ENCODE measurements at places on chromosomes 5 and 9.

- DNase-seq: no peak
Observed at GRCh38 chr5:132734687-132735086, 2.7 kb downstream of the KIF3A start.

- no peak for DNase-seq
Observed at GRCh38 chr5:59238126-59238902, 655.2 kb downstream of the PDE4D start.

DNA sequence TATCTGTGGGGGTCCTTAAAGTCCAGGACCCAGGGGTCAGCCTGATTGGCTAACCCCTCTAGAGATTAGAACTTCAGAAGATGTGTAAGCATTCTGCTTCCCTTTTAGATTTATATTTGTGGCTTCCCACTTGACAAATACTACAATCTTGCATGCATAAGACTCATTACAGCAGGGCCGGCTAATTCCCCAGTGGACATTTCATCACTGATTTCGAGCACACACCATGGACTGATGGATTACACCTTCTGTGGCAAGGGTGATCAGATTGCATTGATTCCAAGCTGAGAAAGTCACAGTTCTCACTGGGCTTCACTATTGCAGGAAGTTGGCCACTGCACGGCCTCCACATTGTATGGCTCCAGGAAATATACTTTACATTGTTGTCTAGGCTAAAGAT, 65.8 kb upstream of the DAPK1 start:
- no peak for DNase-seq

DNA sequence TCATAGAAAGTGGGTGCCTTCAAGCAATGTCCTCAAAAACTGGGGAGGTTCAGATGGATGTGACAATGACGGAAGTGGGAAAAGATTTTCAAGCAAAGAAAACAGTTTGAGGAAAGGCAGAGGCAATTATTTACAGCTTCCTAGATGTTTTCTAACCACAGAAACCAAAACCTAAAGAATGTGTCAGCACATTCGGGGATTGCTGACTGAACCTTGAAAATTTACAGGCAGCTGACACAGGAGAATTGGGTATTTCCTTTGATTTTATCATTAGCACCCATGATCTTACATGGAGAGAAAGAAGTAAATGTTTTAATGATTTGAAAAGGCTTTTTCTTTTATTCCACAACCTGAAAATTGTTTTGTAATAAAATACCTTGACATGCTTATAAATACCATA, 369.0 kb downstream of the ACTL7B start:
- no peak for DNase-seq

- DNase-seq: no peak
Observed at GRCh38 chr9:79236466-79236865, 335.3 kb upstream of the TLE4 start.

DNA sequence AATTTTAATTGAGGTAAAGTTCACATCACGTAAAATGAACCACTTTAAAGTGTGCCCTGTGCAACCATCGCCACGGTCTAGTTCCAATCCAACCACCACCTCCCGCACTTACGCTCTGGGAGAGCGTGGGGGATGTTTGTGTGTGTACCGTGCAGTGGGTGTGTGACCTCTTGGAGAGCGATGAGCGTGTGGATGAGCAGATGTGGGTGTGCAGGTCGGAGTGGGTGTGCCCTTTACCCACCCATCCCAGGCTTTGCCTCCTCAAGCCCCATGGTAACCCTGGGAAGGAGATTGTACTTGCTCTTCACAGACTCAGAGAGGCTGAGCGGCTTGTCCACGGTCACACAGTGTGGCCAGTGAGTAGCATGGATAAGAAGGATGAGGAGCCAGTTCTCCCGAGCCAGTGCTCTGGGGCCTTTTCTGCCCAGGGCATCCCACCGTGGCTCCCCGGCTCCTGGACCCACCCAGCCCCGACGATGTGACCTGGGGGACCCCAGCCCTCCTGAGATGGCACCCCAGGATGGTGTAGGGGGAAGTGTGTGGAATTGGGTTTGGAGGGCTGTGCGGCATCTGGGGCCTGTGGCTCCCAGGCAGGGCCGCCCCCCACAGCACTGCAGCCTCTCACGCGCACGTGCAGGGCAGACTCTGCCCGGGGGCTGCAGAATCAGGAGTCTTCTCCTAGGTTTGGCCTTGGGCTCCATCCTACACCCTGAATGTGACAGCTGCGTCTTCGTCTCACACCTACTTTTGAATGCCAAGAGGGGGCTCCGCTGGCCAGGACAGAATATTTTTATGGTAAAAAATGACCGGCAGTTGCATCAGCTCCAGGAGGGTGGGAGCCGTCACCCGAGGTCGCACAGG, 13.6 kb downstream of the LHX3 start:
- DNase-seq: no peak

DNA sequence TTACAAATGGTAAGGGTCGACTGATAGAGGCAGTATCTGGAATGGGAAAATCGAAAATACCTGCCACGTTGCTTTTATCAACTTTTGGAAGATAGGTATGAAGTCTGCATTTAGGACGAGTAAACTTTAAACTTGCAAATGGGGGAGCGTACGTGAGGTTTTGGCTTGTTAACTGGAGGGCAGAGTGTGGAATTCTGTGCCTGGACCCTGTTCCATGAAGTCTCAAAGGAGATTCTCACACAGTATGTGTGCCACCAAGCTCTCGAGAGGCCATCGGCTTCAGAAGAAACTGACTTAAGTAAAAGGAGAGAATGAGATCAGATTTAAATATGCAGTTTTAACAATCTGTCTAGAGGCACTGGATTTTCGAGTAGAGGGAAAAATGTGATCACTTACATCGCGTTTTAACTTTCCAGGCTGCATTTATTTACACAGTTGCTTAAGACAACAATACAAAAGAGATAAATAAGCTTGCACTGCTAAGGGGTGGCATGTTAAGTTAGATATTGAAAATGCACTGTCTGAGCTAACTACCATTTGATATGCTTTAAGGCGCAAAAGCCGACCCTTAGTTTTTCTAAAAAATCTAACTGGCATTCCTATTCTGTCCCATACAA, 401.6 kb downstream of the EBF1 start:
- DNase-seq: no peak

GRCh38 chr9:35791297-35791921, at the start of gene NPR2:
Gene NPR2, plus strand, starts transcription at chr9:35791591. Its CDS starts 818 bp downstream, at chr9:35792409.
- DNase-seq: no peak

DNA sequence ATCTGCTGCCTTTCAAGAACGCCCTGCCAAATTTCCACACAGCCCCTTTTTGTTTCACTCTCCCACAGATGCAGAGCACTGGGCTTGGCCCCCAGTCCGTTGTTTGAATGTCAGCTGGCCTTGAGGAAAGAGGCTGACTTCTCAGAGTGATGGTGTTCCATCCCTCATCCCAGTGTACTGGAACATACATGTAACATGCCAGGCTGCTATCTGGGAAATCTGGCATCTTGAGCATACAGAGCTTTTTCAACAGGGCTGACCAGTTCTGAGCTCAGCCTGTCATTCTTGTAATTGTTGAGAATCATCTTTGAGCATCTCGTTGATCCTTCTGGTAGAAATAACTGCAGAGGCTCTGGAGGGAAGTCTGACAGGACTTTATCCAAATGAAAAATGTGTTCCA, 2.8 kb downstream of the GALNT10 start:
- DNase-seq: no peak

GRCh38 chr5:55406292-55406691, 98.5 kb downstream of the MTREX start:
- no peak for DNase-seq

GRCh38 chr5:113112435-113112834, 135.8 kb downstream of the DCP2 start:
- DNase-seq: no peak
